ENCODE measurements at places on chromosomes 3 and 15.

GRCh38 chr3:184132945-184133344 lies 2.2 kb upstream of the EIF2B5 start:
- no peak for DNase-seq

DNA sequence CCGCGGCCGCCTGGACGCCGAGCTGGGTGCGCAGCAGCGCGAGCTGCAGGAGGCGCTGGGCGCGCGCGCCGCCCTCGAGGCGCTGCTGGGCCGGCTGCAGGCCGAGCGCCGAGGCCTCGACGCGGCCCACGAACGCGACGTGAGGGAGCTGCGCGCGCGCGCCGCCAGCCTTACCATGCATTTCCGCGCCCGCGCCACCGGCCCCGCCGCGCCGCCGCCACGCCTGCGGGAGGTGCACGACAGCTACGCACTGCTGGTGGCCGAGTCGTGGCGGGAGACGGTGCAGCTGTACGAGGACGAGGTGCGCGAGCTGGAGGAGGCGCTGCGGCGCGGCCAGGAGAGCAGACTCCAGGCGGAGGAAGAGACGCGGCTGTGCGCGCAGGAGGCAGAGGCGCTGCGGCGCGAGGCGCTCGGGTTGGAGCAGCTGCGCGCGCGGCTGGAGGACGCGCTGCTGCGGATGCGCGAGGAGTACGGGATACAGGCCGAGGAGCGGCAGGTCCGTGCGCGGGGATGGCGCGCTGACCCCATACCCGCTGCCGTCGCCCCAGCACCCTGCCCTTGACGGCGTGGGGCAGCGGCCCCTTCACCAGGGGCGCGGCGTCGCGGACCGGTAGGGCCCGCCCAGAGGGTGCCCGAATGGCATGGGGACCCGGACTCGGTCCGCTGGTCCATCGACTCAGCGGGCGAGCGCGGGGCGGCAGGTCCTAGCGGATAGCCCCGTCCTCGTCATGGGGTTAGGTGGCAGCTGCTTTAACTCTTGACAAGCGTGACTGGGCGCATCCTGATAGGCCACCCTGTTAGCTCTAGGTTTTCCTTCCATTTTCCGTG lies 848 bp downstream of the SYNM start:
- DNase-seq = peak; percentile 24

GRCh38 chr3:184942735-184943134 lies 130.8 kb downstream of the VPS8 start:
- no peak for DNase-seq

GRCh38 chr3:19811689-19812088 lies 122.3 kb downstream of the EFHB start:
- no peak for DNase-seq

DNA sequence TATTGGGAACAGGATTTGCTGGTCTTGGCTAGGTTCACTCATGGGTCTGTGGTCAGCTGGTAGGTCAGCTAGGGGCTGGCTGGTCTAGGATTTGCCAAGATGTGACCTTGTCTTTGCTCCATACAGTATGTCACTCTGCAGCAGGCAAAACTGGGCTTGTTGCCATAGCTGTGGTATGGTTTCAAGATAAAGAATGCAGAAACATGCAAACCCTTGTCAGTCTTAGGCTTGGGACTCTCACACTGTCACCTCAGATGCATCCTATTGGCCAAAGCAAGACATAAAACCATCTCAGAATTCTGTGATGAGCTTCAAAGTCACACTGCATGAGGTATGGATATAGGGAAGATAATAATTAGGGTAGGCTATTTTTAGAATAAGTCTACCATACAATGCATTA lies 66.6 kb upstream of the TBC1D5 start:
- no peak for DNase-seq

DNA sequence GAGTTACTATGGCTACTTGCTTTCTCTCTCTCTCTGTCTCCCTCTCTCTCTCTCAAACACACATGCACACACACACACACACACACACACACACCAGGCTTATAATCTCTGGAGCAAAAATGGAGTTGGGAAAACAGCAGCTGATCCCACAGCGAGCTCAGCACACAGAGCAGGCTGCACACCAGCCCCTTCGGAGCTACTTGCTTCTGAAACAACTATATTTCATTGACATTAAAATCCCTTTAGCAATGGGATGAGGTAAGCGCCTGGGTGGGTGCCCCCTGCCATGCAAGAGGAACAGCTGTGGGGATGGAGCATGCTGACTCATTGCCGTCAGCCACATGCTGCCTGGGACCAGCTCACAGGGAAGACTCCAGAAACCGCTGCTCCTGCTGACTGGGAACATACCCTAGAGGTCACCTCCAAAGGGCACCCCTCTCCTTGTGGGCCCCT lies 45.7 kb downstream of the B3GNT5 start:
- no peak for DNase-seq

- no peak for DNase-seq
These were observed 28.7 kb upstream of the ZNF148 start for GRCh38 chr3:125403789-125404188.

GRCh38 chr3:129606636-129607390 lies at the start of gene PLXND1:
PLXND1 (minus strand) TSS chr3:129606676; CDS start chr3:129606639, 37 bp downstream.
- DNase-seq = peak; percentile 47

All from stimulated activated CD4-positive, alpha-beta T cell treated with anti-CD3 and anti-CD28 coated beads, Interleukin-4, amount 100 ng/mL, for 4 hours (primary cell).